Esophagus squamous epithelium (tissue), 5 donors: ENCODE measurements at places on chromosomes 6 and 20.

- no peaks in the 10 kb centered on the region for H3K36me3 ChIP-seq
- H3K27me3 ChIP-seq, result no peaks in the 10 kb centered on the region
- no peak overlapping the region for H3K4me3 ChIP-seq
- DNase-seq, result no peak
- peaks cover 33% of the 10 kb centered on the region for H3K4me1 ChIP-seq
These were observed 8.9 kb downstream of the CYP21A2 start for GRCh38 chr6:32047084-32047478.

DNA sequence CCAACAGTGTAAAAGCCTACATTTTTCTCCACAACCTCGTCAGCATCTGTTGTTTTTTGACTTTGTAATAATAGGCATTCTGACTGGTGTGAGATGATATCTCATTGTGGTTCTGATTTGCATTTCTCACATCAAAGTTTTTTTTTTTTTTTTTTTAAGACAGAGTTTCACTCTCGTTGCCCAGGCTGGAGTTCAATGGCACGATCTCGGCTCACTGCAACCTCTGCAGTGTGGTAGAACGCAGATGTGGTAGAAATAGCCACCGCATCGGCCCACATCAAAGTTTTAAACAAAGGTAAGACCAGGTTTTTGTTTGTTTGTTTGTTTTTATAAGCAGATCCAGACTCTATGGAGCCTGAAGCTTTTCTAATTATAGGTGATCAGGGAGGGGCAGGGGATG, 12.7 kb upstream of the PPP1R3G start:
- H3K27ac ChIP-seq, result no peak overlapping the region
- H3K4me1 ChIP-seq, result no peaks in the 10 kb centered on the region
- no peak for DNase-seq
- no peaks in the 10 kb centered on the region for H3K27me3 ChIP-seq
- H3K4me3 ChIP-seq, result no peak overlapping the region
- H3K36me3 ChIP-seq, result no peaks in the 10 kb centered on the region

DNA sequence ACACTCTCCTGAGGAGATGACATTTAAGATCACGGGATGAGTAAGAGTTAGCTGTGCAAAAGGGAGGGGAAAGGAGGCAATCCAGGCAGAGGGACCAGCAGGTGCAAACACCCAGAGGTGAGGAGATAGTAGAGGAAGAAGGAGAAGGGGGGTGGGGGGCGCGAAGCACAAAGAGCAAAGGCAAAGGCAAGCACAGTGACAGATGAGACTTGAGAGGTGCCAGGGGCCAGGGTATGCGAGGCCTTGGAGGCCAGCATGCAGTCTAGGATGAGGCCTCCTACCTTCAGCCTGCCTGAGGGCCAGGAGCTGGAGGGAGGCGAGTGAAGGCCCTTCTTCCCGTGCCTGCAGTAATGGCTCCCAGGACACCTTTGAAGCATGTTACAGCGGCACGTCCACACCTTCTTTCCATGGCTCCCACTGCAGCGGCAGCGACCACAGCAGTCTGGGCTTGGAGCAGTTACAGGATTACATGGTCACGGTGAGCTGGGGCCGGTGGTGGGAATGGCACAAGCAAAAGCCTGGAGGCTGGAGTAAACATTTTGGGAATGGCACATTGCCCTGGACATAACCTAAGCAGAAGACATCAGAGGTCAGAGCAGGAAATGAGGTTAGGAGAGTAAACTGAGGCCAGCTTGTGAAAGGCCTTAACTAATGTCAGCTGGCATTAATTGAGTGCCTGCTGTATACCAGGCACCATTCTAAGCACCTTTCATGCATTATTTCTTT, 18.6 kb downstream of the CCM2L start:
- no peaks in the 10 kb centered on the region for H3K4me1 ChIP-seq
- no peak overlapping the region for H3K27ac ChIP-seq
- no peaks in the 10 kb centered on the region for H3K36me3 ChIP-seq

GRCh38 chr20:8578161-8578865, 446.2 kb downstream of the PLCB1 start:
- H3K27ac ChIP-seq, result no peak overlapping the region
- DNase-seq, result no peak
- no peaks in the 10 kb centered on the region for H3K36me3 ChIP-seq
- no peaks in the 10 kb centered on the region for H3K4me1 ChIP-seq
- H3K27me3 ChIP-seq, result no peaks in the 10 kb centered on the region
- H3K4me3 ChIP-seq, result no peak overlapping the region

DNA sequence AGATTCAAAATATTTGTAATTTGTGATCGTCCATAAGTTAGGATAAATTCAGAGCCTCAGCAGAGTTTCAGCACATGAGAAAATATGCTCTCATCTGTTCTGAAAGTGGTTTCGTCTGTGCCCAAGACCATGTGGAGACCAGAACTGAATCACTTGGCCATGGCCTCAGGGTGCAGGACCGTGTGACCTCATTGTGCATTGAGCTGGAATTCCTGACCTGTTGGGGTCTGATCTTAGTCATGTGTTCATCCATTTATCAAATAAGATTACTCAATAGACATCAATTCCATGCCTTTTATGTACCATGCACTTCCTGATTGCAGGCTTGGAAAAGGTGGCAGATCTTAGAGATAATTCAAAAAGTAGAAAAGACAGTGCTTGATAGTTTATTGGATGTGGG, 680.5 kb downstream of the QKI start:
- DNase-seq, result no peak
- no peaks in the 10 kb centered on the region for H3K4me1 ChIP-seq
- no peaks in the 10 kb centered on the region for H3K36me3 ChIP-seq
- no peak overlapping the region for H3K27ac ChIP-seq
- H3K27me3 ChIP-seq, result no peaks in the 10 kb centered on the region

DNA sequence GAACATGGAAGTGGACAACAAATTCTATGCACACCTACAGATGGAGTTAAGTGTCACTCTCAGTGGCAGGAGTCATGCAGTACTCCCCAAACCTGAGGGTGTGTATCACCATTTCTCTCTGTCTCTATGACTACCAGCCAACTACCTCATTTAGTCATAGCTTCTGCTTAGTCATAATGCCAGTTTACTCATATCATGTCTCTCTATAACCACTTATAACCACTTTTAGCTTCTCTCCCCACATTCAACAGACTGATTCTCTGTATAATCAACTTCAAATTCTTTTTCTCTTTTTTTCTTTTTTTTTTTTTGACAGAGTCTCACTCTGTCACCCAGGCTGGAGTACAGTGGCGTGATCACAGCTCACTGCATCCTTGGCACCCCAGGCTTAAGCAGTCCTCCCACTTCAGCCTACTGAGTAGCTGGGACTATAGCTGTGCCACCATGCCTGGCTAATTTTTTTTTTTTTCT, 13.8 kb upstream of the GTF3C6 start:
- peaks cover 19% of the 10 kb centered on the region for H3K4me1 ChIP-seq
- no peak for DNase-seq
- no peak overlapping the region for H3K27ac ChIP-seq
- H3K27me3 ChIP-seq, result no peaks in the 10 kb centered on the region
- no peaks in the 10 kb centered on the region for H3K36me3 ChIP-seq
- no peak overlapping the region for H3K4me3 ChIP-seq

DNA sequence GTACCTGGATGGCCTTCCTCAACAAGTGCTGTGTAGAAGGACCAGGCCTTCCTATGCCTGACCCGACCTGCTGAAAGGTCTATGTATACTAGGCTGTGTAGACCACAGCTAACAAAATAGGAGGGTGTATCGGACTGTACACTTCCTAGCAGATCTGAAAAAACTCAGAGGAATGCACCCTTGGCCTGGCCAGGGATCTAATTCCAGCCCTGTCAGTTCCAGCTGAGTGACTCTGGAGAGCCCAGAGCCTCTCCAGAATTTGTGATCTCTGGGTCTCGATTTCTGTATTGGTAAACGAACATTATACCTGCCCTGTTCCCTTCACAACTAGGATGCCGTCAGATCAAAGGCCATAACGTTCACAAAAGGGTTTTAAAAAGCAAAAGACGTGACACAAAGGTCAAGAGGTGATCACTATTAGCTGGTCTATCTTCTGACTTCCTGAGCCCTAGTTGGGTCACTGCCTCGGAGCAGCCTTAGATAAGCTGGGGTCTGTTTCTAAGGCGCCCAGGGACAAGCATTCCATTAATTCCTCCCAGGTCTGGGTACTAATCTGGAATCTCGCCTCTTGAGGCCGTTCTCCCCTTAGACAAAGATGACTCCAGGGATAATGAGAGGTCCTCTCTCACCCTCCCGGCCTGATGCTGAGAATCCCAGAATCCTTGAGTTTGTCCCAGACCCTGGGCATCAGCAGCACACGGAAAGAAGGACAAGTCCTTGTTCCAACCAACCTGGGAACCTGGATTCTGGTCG, 13.9 kb downstream of the MTCH1 start:
- H3K4me1 ChIP-seq, result peaks cover 38% of the 10 kb centered on the region
- no peaks in the 10 kb centered on the region for H3K27me3 ChIP-seq
- no peak for DNase-seq
- peaks cover 100% of the 10 kb centered on the region for H3K36me3 ChIP-seq
- no peak overlapping the region for H3K27ac ChIP-seq

DNA sequence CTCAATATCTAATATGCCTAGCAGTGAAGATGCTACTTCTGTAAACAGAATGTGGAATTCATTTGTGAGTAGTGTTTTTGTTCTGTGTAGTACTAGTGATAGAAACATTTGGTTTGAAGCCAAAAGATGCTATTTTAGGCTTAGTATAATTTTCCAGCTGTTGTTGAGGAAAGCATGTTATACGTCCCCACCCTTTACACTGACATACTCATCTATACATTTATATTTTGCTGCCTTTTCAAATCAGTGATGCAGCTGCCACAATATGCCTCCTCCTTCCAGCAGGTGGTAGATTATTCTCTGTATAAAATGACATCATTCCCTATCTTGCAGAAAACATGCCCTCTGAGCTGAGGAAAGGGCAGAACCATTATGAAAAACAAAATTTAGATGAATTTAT, 1217.6 kb upstream of the GJE1 start:
- no peak overlapping the region for H3K4me3 ChIP-seq
- H3K27ac ChIP-seq, result no peak overlapping the region
- no peaks in the 10 kb centered on the region for H3K4me1 ChIP-seq
- no peak for DNase-seq
- H3K36me3 ChIP-seq, result no peaks in the 10 kb centered on the region

- H3K27me3 ChIP-seq, result no peaks in the 10 kb centered on the region
- H3K4me3 ChIP-seq, result no peak overlapping the region
- no peak overlapping the region for H3K27ac ChIP-seq
- H3K36me3 ChIP-seq, result no peaks in the 10 kb centered on the region
- H3K4me1 ChIP-seq, result peaks cover 24% of the 10 kb centered on the region
- no peak for DNase-seq
These were observed 361.9 kb upstream of the JARID2 start for GRCh38 chr6:14883921-14884320.

DNA sequence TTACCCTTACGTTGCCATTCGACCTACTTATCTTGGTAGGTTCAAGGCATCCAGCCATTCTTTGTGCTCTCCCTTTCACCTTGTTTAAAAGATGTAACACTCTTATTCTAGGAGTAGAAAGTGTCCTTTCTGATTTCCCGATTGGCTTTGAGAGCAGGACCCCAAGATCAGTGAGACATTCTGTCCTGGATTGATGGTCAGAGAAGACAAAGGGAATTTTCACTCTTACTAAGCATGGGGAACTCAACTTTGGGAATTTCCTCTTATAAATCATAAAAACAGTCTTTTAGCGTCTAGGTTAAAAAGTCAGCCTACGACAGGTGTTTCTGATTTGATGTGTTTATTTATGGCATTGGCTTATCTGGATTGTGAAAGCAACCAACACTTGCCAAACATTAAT, 2.8 kb upstream of the AARS2 start:
- no peak for DNase-seq
- H3K27ac ChIP-seq, result no peak overlapping the region
- no peak overlapping the region for H3K4me3 ChIP-seq

- H3K4me1 ChIP-seq, result no peaks in the 10 kb centered on the region
- DNase-seq, result no peak
- no peaks in the 10 kb centered on the region for H3K36me3 ChIP-seq
These were observed 34.2 kb upstream of the MDGA1 start for GRCh38 chr6:37731888-37732287.

DNA sequence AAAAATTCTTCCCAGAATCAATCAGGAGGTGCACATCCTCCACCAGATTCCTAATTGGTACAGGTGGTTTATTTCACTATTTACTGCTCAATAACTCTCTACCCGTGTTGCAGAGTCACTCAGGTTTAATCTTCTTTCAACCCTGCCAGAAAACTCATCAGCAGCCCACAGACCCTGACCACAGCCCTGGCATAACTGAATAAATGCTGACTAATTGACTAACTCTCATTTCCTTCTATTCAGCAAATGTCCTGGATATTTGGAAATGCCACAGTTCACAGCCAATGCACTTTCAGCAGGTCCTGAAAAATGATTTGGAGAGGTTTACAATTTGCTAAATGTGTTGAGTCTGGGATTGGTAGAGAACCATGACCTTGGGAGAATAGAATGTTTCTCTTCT, 62.3 kb downstream of the TRMT6 start:
- no peak overlapping the region for H3K4me3 ChIP-seq
- H3K27me3 ChIP-seq, result no peaks in the 10 kb centered on the region
- H3K27ac ChIP-seq, result no peak overlapping the region
- DNase-seq, result no peak
- H3K36me3 ChIP-seq, result no peaks in the 10 kb centered on the region

DNA sequence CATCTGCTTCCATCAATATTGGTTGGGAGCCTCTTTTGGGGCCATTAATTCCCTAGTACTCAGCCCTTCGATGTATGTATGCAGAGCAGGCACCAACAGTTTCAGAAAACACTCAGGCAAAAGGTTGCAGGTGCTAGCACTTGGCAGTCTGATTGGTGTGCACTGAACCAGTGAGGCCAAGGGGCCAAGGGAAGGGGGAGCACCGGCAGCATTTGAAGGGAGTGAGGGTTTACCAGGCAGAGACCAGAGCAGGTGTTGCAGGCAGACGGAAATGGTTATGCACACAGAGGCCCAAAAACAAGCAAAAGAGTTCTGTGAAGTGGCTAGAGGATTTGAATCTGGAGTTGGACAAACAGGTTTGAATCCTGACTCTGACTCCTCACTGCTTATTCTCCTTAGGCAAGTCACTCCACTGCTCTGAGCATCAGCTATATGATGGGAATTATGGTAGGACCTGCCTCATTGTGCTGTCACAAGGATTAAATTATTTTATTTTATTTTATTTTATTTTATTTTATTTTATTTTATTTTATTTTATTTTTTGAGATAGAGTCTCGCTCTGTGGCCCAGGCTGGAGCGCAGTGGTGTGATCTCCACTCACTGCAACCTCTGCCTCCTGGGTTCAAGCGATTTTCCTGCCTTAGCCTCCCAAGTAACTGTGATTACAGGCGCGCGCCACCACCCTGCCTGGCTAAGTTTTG, 58.1 kb upstream of the SHLD1 start:
- H3K27me3 ChIP-seq, result no peaks in the 10 kb centered on the region
- no peak overlapping the region for H3K4me3 ChIP-seq
- DNase-seq, result no peak
- peaks cover 4% of the 10 kb centered on the region for H3K4me1 ChIP-seq
